Ascending aorta (tissue), 2 donors: ENCODE measurements at places on chromosomes 2 and 18. TPM values are rescaled to one million over a fixed set of nuclear protein-coding genes. Genes with fewer than 3 reads are reported as not detected.

DNA sequence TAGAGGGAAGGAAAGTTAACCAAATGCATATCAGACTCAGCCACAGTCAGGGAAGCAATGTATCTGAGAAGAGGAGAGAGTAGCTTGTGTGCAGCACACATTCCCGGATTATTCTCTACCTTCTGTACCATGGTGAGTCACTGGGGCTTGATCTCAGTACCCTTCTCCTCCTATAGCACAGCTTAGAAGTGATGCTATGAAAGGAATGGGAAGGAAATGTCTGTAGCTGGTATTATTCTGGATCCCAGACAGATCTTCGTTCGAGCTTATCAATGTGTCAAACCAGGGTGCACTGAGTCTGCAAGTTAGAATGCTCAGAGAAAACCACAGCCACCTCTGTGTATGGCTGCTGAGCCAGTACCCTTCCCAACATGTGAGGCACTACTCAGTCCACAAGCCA lies 88.0 kb upstream of the NFU1 start:
- H3K4me1 ChIP-seq: no peaks in the 10 kb centered on the region
- no peak for DNase-seq
- H3K27me3 ChIP-seq: no peaks in the 10 kb centered on the region
- H3K4me3 ChIP-seq: no peak overlapping the region
- no peak overlapping the region for H3K27ac ChIP-seq

- no peak overlapping the region for H3K4me3 ChIP-seq
- H3K4me1 ChIP-seq: no peaks in the 10 kb centered on the region
- H3K36me3 ChIP-seq: peaks cover 10% of the 10 kb centered on the region
- no peak for DNase-seq
- H3K27ac ChIP-seq: no peak overlapping the region
These were observed 24.4 kb downstream of the MPHOSPH10 start for GRCh38 chr2:71154798-71155197.

- H3K4me1 ChIP-seq: no peaks in the 10 kb centered on the region
- H3K27ac ChIP-seq: no peak overlapping the region
- H3K27me3 ChIP-seq: no peaks in the 10 kb centered on the region
These were observed 413.3 kb downstream of the TSN start for GRCh38 chr2:122168799-122169198.

DNA sequence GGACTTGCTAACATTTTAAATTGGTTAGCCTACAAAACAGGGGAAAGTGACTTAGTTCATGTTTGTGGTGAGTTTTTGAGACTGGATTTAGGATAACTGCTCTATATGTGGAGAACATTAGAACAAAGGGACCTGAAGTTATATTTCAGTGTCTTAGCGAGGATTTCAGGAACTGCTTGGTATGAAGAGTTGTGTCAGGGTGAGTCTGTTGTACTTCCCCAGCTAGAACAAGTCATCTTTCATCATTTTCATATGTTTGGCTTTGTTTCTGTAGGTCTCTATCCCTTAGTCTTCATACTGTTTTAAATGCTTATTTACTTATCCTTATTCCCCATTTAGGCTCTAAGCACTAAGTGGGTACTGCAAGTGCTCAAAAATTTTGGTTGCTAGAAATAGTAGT lies 41.9 kb downstream of the KCMF1 start:
- no peak for DNase-seq
- no peaks in the 10 kb centered on the region for H3K27me3 ChIP-seq
- H3K4me1 ChIP-seq: no peaks in the 10 kb centered on the region
- H3K4me3 ChIP-seq: no peak overlapping the region
- H3K36me3 ChIP-seq: peaks cover 6% of the 10 kb centered on the region

- H3K36me3 ChIP-seq: no peaks in the 10 kb centered on the region
- H3K27me3 ChIP-seq: no peaks in the 10 kb centered on the region
- no peak overlapping the region for H3K4me3 ChIP-seq
- no peak overlapping the region for H3K27ac ChIP-seq
These were observed 10.2 kb downstream of the PROKR1 start for GRCh38 chr2:68653538-68653982.

DNA sequence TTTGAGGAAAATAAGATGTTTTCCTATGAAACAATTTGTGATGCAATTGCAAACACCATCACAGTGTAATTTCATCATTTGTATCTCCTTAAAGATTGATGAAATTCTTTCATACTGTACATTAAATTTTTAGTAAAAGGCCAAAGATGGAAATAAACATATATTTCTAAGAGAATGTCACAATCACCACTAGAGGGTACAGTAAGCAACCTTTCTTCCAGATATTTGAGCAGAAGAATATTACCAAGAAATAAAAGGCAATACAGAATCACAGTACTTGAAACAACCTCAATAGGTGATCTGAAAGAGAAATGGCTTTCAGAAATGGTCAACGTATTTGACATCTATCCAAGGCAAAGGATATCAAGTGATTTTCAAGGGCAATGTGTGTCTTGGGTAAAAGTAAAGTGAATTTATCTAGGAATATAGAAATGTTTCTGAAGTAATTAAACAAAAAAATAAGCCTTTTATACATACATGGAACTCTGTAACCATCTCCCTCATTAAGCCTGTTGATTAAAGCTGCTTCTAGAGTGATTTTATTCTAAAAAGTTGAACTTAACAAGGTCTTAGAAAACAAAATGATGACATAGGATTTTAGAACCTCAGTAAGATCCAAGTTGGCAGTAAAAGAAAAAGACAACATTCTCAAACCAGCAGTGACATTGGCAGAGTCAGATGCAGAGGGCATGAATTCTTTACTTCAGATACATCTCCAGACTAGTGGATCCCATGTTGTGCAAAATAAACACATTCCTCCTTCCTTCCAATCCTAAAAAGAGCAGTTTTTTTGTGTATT lies 90.3 kb upstream of the SESTD1 start:
- H3K27me3 ChIP-seq: no peaks in the 10 kb centered on the region
- no peak overlapping the region for H3K4me3 ChIP-seq
- peaks cover 3% of the 10 kb centered on the region for H3K4me1 ChIP-seq
- DNase-seq: no peak
- H3K36me3 ChIP-seq: no peaks in the 10 kb centered on the region

- H3K36me3 ChIP-seq: no peaks in the 10 kb centered on the region
- no peaks in the 10 kb centered on the region for H3K4me1 ChIP-seq
- no peak overlapping the region for H3K27ac ChIP-seq
- no peak overlapping the region for H3K4me3 ChIP-seq
- no peaks in the 10 kb centered on the region for H3K27me3 ChIP-seq
These were observed 124.8 kb upstream of the BCL2L11 start for GRCh38 chr2:110995911-110996310.

- no peaks in the 10 kb centered on the region for H3K27me3 ChIP-seq
- DNase-seq: no peak
- no peak overlapping the region for H3K4me3 ChIP-seq
- no peaks in the 10 kb centered on the region for H3K4me1 ChIP-seq
These were observed 34.0 kb upstream of the TMEM178A start for GRCh38 chr2:39631718-39632117.

GRCh38 chr2:120312860-120313694 lies 32.9 kb upstream of the INHBB start:
- no peaks in the 10 kb centered on the region for H3K4me1 ChIP-seq
- H3K27me3 ChIP-seq: no peaks in the 10 kb centered on the region
- H3K27ac ChIP-seq: no peak overlapping the region
- peak overlapping the region; percentile 54 for H3K4me3 ChIP-seq
- H3K36me3 ChIP-seq: no peaks in the 10 kb centered on the region

DNA sequence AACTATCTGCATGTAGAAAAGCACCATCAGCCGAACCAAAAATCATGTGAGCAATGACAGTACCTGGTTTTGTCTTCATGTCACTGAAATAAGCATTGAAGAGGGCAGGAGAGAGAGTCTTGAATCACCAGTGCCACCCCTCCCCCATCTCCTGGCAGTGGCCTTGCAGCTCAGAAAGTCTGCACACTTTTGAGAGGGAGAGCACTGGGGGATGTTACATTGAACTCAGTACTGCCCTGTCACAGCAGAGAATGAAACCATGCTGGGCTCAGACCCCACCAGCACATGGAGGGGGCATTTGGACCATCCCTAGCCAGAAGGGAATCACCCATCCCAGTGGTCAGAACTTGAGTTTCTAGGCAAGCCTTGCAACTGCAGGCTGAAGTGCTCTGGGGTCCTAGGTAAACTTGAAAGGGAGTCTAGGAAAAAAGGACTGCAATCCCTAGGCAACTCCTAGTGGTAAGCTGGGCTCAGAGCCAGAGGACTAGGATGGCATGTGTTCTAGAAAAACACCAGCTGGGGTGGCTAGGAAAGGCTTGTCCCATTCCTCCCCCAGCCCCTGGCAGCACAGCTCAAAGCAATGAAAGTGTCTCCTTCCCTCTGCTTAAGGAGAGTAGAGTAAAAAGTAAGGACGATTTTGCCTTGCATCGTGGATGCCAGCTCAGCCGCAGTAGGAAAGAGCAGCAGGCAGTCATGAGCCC lies 259.9 kb upstream of the MYT1L start:
- H3K4me1 ChIP-seq: no peaks in the 10 kb centered on the region
- DNase-seq: no peak
- no peaks in the 10 kb centered on the region for H3K36me3 ChIP-seq
- no peak overlapping the region for H3K4me3 ChIP-seq
- H3K27ac ChIP-seq: no peak overlapping the region
- H3K27me3 ChIP-seq: no peaks in the 10 kb centered on the region

- H3K4me3 ChIP-seq: no peak overlapping the region
- no peaks in the 10 kb centered on the region for H3K36me3 ChIP-seq
- H3K27me3 ChIP-seq: no peaks in the 10 kb centered on the region
- peaks cover 5% of the 10 kb centered on the region for H3K4me1 ChIP-seq
- no peak for DNase-seq
- H3K27ac ChIP-seq: peak overlapping the region; percentile 70
These were observed 140.9 kb downstream of the CAPN13 start for GRCh38 chr2:30666266-30666874.

- H3K27me3 ChIP-seq: no peaks in the 10 kb centered on the region
- H3K4me1 ChIP-seq: no peaks in the 10 kb centered on the region
- no peak for DNase-seq
- H3K36me3 ChIP-seq: no peaks in the 10 kb centered on the region
- no peak overlapping the region for H3K4me3 ChIP-seq
These were observed 158.3 kb downstream of the GLI2 start for GRCh38 chr2:120893811-120894584.

DNA sequence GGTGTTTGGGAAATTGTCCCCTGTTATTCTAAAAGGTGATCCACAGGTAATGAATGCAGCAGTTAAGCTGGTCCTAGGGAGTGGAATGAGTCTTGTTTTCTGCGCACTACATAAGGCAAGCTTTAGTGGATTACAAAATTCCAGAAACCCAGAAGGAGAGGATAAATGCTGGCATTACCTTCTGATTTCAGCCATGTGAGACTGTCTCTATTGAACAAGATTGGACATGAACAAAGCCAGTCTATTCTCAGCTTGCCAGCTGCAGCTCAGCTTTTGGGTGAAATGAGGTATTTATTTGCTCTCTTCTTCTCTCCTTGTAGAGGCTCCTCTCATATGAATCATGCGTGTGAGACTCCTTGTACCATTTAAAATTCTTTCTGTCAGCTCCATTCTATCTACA lies 944.9 kb downstream of the CNTNAP5 start:
- no peak for DNase-seq
- no peak overlapping the region for H3K4me3 ChIP-seq
- H3K27ac ChIP-seq: no peak overlapping the region
- H3K36me3 ChIP-seq: no peaks in the 10 kb centered on the region

DNA sequence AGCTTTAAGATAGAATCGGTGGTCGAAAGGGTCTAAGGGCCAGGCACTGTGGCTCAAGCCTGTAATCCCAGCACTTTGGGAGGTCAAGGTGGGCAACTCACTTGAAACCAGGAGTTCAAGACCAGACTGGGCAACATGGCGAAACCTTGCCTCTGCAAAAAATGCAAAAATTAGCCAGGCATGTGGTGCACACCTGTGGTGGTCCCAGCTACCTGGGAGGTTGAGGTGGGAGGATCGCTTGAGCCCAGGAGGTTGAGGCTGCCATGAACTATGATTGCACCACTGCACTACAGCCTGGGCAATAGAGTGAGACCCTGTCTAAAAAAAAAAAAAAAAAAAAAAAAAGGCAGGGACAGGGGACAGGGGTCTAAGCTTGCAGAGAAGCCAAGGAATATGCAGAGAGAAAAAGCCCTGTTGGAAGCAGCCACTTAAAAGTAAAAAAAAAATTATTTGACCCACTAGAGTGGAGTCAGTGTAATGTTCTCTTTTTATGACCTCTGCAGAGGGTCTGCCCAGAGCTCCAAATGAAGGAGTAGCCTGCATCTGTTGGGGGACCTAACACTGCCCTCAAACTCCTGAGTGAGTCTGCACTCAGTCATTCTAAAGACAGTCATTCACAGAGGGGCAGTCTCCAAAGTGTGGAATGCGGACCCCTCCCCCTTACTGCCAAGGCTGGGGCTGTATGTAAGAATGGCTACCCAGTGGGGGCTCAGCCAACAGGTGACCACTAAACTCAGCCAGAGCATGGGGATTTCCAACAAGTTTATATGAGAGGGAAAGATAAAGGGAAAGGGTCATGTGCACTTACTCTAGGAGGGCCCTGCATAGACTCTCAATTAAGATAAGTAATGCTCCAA lies 118.5 kb upstream of the CDCA7 start:
- H3K27me3 ChIP-seq: no peaks in the 10 kb centered on the region
- H3K4me3 ChIP-seq: no peak overlapping the region
- DNase-seq: no peak

DNA sequence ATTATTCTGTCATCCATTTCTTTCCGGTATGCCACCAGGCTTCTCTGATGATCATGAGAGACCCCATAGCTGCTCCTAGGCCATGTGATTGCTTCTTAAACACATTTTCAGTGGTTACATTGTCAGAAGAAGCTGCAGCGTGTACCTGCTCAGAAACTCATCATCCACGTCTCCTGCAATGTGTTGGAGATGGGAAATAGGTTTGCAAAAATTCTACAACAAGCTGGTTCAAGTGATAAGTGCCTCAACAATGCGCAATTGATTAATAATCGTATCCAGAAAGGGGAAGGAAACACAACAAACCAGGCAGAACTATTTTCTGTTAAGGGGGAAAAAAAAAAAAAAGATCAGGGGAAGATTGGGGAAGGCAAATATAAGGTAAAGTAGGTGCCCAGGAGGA lies 75.7 kb upstream of the THUMPD2 start:
- H3K27me3 ChIP-seq: no peaks in the 10 kb centered on the region
- H3K4me1 ChIP-seq: no peaks in the 10 kb centered on the region
- no peak for DNase-seq
- H3K4me3 ChIP-seq: no peak overlapping the region
- H3K36me3 ChIP-seq: no peaks in the 10 kb centered on the region

TUBA4B gene
- total RNA-seq: not detected

ATP8B1 gene
- 30.9 TPM for total RNA-seq

CAPN14 gene
- total RNA-seq: not detected

SLC40A1 gene
- 40.8 TPM for total RNA-seq

LRRTM1 gene
- total RNA-seq: 6.7 TPM

CNDP1 gene
- total RNA-seq: not detected

ASXL3 gene
- 6.6 TPM for total RNA-seq

CDCA7 gene
- total RNA-seq: not detected

GAD1 gene
- 0.96 TPM for total RNA-seq

NOSTRIN gene
- 7.8 TPM for total RNA-seq

TNFAIP6 gene
- total RNA-seq: 13.6 TPM

SEPTIN10 gene
- total RNA-seq: 59.0 TPM

STARD6 gene
- total RNA-seq: not detected

REEP1 gene
- 6.4 TPM for total RNA-seq
